Breast epithelium (tissue), 4 donors: ENCODE measurements at places on chromosomes 11 and 22.

DNA sequence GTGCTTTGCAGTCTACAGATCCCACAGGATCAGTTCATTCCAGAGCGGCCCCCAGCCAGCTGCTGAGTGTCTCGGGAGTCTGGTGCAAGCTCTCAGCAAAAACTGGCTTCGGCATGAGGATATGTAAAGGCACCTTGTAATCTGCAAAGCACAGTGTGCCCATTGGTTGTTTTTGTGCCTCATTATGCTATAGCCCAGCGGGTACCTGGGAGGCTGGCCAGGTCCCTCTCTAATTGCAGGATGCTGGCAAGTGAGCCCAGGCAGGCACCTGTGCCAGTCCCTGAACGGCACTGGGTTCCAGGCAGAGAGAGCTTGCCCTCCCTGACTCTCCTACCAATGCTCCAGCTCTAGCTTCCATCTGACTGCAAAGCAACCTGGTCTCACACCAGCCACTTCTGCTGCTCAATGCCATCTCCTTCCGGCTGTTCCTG, 128.7 kb downstream of the DSCAML1 start:
- no peaks in the 10 kb centered on the region for H3K36me3 ChIP-seq
- no peak for DNase-seq
- H3K4me3 ChIP-seq, result no peak overlapping the region
- no peak overlapping the region for H3K27ac ChIP-seq

DNA sequence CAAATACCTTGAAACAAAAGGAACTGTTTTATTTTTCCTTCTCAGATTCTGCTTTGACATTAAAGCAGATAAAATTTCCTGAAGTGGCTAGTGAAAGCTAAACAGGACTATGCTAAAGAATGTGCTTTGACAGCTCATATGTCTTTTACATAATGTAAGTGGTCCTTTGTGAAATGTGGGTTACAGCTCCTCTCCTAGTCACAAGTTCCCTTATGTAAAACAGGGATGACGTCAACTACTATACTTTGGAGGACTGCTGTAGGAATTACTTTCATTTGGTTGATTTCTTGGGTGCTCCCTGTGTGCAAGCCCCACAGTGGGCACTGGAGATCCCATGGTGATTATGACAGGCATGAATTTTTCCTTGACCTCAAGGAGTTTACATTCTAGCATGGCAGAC, 216.6 kb upstream of the NARS2 start:
- H3K27ac ChIP-seq, result no peak overlapping the region
- no peaks in the 10 kb centered on the region for H3K36me3 ChIP-seq
- DNase-seq, result no peak
- H3K27me3 ChIP-seq, result no peaks in the 10 kb centered on the region
- no peak overlapping the region for H3K4me3 ChIP-seq

- H3K27me3 ChIP-seq, result no peaks in the 10 kb centered on the region
- no peak overlapping the region for H3K4me3 ChIP-seq
- H3K36me3 ChIP-seq, result no peaks in the 10 kb centered on the region
- no peak overlapping the region for H3K27ac ChIP-seq
Observed at GRCh38 chr11:9884601-9885000, 220.7 kb downstream of the SWAP70 start.

DNA sequence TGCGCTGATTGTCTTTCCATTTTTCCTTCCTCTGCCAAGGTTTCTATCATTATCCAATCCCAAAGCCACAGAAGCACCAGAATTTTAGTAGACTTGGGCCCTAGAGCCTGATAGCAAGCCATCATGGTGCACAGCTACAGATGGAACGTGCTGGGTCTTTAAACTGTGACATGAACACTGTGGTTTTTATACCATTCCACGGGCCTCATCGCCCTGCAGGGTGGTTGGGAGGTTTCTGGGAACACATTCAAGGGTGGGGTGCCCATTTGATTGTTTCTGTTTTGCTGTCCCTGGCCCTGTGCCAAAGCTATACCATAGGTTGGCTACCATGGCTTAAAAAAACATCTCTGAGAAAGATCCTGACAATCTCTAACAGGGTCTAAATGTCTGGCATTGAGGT, 151.9 kb downstream of the CACNA1I start:
- H3K36me3 ChIP-seq, result no peaks in the 10 kb centered on the region
- no peak for DNase-seq
- H3K4me3 ChIP-seq, result no peak overlapping the region
- H3K27me3 ChIP-seq, result no peaks in the 10 kb centered on the region
- H3K27ac ChIP-seq, result no peak overlapping the region
- H3K4me1 ChIP-seq, result no peaks in the 10 kb centered on the region

DNA sequence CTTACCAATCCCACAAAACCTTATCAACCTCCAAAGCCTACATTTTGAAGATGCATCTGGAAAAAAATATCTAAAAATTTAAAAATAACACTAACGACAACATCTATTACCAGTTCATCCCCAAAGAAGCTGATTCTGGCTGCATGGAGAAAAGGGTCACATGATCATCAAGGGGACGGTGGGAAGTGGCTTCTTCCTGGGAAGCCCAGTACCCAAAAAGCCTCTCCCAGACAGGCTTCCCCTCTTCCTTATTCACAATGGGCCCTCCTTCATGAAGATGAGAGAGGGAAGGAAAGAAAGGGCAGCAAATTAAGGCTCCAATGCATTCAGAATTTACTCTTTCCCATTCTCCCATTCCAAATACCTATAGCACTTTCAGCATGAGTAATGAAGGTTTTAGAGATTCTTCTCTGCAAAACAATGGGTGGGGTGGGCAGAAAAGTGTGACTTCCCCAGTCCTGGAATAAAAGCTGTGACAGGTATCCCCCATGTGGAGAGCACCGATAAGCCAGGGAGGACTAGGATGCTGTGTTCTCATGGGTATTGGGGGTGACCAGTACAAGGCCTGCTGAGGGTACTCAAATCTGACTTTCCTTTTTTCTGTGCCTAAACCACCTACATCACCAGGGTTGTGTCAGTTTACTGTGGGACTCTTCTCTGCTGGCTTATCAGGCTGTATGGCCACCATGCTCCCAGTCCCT, 88.2 kb downstream of the SIK3 start:
- no peaks in the 10 kb centered on the region for H3K27me3 ChIP-seq
- H3K27ac ChIP-seq, result peak overlapping the region; percentile 10
- no peaks in the 10 kb centered on the region for H3K36me3 ChIP-seq
- no peak overlapping the region for H3K4me3 ChIP-seq
- H3K4me1 ChIP-seq, result no peaks in the 10 kb centered on the region

GRCh38 chr22:43514476-43515157, 102.8 kb downstream of the MPPED1 start:
- no peaks in the 10 kb centered on the region for H3K36me3 ChIP-seq
- H3K4me1 ChIP-seq, result no peaks in the 10 kb centered on the region
- no peaks in the 10 kb centered on the region for H3K27me3 ChIP-seq
- no peak overlapping the region for H3K27ac ChIP-seq
- no peak overlapping the region for H3K4me3 ChIP-seq

DNA sequence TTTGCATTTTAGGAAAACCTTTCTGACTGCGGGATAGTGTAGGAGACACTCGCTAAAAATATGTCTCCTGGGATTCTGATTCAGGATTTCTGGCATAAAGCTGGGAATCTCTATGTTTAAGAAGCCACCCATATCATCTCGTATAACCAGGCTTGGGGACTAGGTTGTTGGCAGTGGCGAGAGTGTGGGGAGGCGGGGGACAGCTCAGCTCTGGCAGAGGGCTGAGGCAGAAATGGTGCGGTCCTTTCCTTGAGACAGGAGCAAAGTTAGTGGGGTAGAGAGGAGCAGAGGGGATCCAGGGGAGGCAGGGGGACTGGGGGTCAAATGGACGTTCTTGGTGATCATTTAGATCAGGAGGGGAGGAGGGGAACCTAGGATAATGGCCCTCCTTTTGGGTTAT, 74.3 kb downstream of the TEAD1 start:
- H3K27ac ChIP-seq, result no peak overlapping the region
- H3K36me3 ChIP-seq, result no peaks in the 10 kb centered on the region
- H3K4me3 ChIP-seq, result no peak overlapping the region
- H3K4me1 ChIP-seq, result peaks cover 4% of the 10 kb centered on the region
- no peak for DNase-seq

DNA sequence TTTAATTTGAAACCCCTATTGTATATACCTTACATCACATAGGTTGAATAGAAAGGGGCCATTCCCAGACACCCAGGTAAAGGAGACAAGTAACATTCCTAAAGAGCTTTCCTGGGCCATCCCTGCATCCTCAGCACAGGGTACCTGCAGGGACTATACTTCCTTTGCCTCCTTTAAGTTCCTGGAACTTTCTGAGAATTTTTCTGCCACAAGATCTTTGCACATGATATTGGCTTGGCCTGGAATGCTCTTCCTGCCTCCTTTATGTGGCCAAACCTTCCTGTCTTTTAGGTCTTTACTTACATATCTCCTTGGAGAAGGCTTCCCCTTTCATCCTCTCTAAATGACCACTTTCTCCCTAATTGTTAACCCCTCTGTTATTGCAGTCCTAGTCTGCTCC, 7.9 kb upstream of the AMOTL1 start:
- no peaks in the 10 kb centered on the region for H3K4me1 ChIP-seq
- DNase-seq, result no peak
- no peak overlapping the region for H3K4me3 ChIP-seq

- no peak overlapping the region for H3K27ac ChIP-seq
- DNase-seq, result no peak
- H3K4me1 ChIP-seq, result no peaks in the 10 kb centered on the region
- H3K36me3 ChIP-seq, result no peaks in the 10 kb centered on the region
- no peak overlapping the region for H3K4me3 ChIP-seq
Observed at GRCh38 chr11:77024745-77025144, 9.5 kb upstream of the B3GNT6 start.

DNA sequence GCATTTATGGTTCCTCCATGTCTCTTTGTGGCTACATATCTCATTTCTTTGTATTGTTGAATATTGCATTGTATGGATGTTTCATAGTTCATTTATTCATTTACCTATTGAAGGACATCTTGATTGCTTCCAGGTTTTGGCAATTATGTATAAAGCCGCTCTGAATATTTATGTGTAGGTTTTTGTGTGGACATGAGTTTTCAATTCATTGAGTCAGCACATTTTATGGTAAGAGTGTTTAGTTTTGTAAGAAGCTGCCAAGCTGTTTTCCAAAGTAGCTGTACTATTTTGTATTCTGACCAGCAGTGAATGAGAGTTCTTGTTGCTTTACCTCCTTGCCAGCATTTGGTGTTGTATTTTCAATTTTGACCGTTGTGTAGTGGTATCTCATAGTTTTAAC, 39.2 kb downstream of the KDM2A start:
- no peak overlapping the region for H3K27ac ChIP-seq
- no peaks in the 10 kb centered on the region for H3K27me3 ChIP-seq

- H3K27ac ChIP-seq, result no peak overlapping the region
- H3K4me3 ChIP-seq, result no peak overlapping the region
- no peaks in the 10 kb centered on the region for H3K27me3 ChIP-seq
- DNase-seq, result no peak
Observed at GRCh38 chr11:112185883-112186282, 10.6 kb downstream of the BCO2 start.

DNA sequence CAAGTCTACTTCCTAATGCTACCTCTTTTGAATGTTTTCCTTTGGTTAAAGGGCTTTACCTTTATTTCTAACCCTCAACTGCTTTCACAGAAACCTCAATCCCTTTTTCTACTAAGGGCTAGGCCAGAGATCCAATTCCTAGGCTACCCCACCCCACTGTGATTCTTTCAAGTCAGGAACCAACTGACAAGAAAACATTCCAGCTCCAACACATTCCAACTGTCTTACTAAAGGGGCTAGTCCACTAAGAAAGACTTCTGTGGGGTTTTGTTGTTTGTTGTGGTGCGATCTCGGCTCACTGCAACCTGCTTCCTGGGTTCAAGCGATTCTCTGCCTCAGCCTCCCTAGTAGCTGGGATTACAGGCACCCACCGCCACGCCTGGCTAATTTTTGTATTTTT, 151.3 kb downstream of the APOL5 start:
- H3K27me3 ChIP-seq, result no peaks in the 10 kb centered on the region
- no peak for DNase-seq
- H3K36me3 ChIP-seq, result no peaks in the 10 kb centered on the region

DNA sequence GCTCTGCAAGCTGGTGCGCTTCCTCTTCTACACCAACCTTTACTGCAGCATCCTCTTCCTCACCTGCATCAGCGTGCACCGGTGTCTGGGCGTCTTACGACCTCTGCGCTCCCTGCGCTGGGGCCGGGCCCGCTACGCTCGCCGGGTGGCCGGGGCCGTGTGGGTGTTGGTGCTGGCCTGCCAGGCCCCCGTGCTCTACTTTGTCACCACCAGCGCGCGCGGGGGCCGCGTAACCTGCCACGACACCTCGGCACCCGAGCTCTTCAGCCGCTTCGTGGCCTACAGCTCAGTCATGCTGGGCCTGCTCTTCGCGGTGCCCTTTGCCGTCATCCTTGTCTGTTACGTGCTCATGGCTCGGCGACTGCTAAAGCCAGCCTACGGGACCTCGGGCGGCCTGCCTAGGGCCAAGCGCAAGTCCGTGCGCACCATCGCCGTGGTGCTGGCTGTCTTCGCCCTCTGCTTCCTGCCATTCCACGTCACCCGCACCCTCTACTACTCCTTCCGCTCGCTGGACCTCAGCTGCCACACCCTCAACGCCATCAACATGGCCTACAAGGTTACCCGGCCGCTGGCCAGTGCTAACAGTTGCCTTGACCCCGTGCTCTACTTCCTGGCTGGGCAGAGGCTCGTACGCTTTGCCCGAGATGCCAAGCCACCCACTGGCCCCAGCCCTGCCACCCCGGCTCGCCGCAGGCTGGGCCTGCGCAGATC, 16.5 kb downstream of the P2RY2 start:
- no peaks in the 10 kb centered on the region for H3K4me1 ChIP-seq
- no peak for DNase-seq
- no peak overlapping the region for H3K27ac ChIP-seq
- H3K27me3 ChIP-seq, result no peaks in the 10 kb centered on the region
- no peaks in the 10 kb centered on the region for H3K36me3 ChIP-seq
- H3K4me3 ChIP-seq, result no peak overlapping the region
